ENCODE measurements at places on chromosomes 3 and 15.

DNA sequence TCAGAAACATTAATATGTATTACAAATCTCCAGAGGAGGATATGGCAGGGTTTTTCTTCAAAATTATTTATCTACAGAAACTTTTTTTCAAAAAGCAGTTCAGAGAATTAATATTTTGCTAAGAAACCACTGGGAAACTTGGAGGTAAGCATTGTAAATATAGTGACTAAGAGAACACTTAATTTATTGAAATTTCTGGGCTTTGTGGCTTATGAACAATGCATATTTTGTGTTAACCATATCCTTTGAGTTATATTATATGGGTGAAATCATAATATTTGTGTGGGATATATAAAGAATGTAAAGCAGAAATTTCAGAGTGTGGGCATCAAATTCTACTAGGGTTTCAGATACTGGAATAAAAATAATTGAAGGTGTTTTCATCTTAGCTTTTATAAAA, 1059.2 kb downstream of the ZPLD1 start:
- DNase-seq: no peak

DNA sequence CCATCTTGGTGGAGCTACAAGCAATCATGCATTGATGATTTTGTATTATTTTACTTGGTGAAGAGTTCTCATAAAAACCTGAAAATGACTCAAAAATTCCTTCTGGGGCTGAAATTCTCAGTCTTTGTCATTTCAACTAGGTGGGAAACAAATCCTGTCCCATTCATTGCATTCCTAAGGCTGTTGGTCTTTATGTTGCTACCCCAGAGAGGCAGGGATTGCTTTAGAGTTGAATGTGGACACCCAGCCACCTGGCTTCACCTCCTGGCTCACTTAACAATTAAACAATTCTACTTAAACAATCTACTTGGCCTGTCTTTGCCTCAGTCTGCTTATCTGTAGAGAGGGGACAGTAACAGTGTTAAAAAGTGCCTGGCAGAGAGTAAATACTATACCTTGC, 117.3 kb upstream of the UBE3A start:
- DNase-seq: no peak

DNA sequence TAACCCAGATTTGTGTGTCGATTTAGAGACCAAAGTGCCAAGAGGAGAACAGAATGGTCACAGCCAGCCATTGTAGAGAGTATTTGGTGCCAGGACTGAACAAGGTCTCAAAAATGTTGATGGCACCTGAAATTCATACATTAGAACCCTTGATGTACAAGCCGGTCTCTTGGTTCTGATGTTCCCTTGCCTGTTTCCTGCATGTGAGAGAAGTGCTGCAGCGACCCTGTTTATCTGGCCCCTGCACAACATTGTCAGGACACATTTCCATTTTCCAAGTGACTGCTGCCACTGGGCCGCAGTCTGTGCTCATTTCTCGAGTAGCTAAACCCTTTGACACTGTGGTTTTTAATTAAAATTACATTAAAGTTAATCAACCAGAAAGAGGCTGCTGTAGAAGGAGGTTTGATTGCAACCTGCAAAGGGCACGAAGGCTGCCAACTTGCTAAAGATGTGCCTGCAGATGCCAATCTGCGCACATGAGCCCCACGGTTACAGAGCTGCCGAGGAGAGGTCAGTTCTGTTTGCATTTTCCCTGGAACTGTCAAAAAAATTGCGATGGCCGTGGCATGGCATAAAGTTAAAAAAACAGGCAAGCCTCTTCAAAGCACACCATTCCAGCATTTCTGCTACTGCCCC, 136.4 kb upstream of the CMC1 start:
- no peak for DNase-seq

GRCh38 chr15:92878593-92879053, 21.5 kb upstream of the CHD2 start:
- no peak for DNase-seq

GRCh38 chr3:188152660-188153436, 1.1 kb upstream of the LPP start:
- DNase-seq: no peak

GRCh38 chr3:193871220-193871485, 264.8 kb upstream of the HES1 start:
- DNase-seq: no peak

- DNase-seq: no peak
Observed at GRCh38 chr3:157841029-157841428, 265.2 kb downstream of the SHOX2 start.

- DNase-seq: no peak
Observed at GRCh38 chr3:31622636-31623288, 90.0 kb downstream of the STT3B start.

GRCh38 chr3:133895208-133896001, at the start of gene RAB6B:
Gene RAB6B, minus strand, starts transcription at chr3:133895882. Its CDS starts 416 bp downstream, at chr3:133895466.
- no peak for DNase-seq

DNA sequence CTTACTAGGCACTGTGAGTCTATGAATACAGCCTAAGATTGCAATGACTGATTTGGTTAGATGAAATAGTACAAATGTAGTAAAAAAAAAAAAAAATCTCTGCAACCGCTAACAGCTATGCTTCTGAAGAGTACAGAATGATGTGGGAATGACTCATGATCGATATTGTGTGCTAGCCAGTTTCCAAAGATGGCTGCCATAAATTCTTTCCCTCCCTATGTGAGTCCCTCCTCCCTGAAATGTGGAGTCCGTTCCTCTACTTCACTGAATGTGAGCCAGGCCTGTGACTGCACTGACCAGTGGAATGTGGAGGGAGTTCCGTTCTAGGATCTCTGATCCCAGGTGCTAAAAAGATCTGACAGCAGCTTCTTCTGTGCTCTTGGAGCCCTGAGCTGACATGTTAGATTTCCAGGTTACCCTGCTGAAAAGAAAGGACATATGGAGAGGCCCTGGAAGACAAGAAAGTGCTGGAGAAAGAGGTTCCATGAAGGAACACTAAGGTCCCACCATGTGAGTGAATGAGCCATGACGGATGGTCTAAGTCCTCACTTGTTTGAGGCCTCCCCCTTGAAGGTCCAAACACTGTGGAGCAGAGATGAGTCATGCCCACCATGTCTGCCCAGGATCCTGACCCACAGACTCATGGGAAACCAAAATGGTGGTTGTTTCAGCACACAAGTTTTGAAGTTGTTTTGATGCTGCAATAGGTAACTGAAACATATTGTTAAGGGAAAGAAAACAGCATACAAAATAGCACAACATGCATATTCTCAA, 46.3 kb downstream of the DGKG start:
- no peak for DNase-seq

DNA sequence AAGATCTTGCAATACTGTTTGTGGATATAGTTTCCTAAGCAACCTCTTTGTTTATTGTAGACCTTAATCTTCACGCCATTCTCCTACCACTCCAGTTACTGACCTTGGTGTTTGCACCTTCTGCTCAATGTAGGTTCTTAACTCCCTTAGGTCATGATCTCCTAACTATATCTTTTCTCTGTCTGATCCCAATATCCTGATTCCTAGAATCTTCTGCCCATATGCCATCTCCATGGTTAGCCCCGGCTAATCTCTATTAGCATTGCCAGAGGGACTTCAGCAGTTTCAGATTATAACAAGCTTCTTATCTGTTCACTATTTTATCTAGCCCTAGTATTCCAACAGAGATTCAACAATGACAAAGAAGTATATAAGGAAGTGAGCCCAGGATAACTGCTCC, 64.9 kb downstream of the IMPG2 start:
- DNase-seq: no peak
